ENCODE measurements at places on chromosomes 1 and 21.

- no peak for DNase-seq
These were observed 87.2 kb upstream of the CNIH3 start for GRCh38 chr1:224528900-224529299.

DNA sequence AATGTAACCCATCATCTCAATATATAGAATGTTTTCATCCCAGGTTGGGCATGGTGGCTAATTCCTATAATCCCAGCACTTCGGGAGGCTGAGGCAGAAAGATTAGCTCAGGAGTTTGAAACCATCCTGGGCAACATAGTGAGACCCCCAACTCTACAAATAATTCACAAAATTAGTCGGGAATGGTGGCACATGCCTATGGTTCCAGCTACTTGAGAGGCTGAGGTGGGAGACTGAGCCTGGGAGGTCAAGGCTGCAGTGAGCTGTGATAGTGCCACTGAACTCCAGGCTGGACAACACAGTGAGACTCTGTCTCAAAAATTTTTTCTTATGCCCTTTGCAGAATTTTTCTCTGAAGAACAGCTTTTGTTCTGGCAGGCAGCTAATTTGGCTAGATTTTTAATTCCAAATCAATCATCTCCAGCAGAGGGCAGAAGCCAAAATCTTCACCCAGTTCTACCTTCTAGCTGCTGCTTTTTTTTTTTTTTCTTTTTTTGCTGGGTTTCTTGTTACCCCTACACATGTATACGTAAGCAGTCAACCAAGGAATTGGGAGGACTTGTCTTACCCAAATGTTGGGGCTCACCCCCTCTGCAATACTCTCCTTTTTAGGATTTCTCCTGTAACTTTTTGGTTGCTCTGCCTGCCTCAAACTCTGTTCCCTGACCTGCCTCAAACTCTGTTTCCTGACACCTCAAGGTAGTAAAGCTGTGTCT, 2.7 kb upstream of the RAD54L start:
- DNase-seq: no peak

- DNase-seq: no peak
These were observed 117.8 kb downstream of the SETD4 start for GRCh38 chr21:35942211-35943144.

DNA sequence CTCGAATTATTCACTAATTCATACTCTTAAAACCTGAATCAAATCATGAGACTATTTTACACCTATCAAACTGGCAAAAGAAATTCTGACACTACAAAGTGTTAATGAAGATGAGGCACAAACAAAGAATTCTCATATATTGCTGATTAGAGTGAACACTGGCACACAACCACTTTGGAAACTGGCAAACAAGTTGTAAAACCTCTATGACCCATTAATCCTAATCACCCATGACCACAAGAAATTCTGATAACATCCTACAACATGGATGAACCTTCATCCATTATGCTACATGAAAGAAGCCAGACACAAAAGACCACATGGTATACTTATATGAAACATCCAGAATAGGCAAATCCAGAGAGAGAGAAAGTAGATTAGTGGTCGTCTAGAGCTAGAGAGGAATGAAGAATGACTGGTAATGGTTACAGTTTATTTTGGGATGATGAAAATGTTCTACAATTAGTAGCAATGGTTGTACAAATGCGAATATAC, 8.5 kb downstream of the GPBP1L1 start:
- no peak for DNase-seq

DNA sequence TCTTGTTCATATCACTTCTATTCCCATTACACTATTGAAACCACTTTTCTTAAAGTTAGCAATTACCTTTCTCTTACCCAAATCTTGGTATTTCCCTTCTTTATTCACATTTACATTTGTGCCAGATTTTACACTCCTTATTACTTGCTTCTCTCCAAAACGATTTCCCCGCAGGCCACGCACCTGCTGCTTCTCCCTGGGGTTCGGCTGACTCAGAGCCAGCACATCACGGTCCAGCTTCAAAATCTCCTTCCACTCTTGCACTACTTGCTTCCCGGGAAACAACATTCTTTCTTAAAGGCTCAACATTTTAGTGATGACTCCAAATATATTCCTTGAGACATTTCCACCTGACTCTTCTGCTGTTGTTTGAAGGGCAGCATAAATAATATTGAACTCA, 20.7 kb downstream of the LHX9 start:
- no peak for DNase-seq

GRCh38 chr1:32753532-32754316, 51.2 kb upstream of the SYNC start:
- peak; percentile 55 for DNase-seq

- DNase-seq: no peak
These were observed 39.4 kb downstream of the PIK3C2B start for GRCh38 chr1:204455063-204455830.

- no peak for DNase-seq
These were observed 222.0 kb downstream of the KAZN start for GRCh38 chr1:14820295-14821085.

DNA sequence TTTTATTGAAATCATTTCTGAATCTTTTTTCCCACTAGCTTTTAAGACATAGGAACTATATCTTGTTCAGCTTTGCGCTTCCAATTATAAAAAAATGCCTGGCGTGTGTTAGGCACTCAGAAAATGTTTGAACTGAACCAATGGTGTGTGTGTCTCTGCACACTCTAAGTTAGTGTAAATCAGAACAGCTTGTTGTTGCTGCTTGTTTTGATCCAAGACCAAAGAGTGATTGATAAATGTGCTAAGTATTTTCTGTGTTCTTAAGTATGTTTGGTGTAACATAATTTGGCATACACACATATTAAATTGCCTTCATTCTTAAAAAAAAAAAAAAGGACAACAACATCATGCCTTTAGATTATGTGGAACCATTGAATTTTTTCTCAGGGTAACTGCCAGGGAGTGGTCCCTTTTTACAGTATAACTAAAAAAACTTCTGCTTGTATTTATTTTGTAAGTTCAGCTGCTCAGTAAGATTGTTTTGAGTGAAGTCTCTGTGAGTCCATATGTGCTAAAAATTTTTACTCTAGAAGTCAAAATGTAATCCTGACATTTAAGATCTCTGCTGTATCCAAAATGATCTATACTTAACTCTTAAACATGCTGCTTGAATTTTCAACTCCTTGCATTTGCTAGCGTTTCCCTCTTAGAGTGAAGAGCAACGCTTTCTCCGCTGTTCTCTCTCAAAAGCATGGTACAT, 8.7 kb downstream of the CD55 start:
- DNase-seq: no peak

- no peak for DNase-seq
These were observed 18.8 kb upstream of the LHX4 start for GRCh38 chr1:180211156-180211859.

DNA sequence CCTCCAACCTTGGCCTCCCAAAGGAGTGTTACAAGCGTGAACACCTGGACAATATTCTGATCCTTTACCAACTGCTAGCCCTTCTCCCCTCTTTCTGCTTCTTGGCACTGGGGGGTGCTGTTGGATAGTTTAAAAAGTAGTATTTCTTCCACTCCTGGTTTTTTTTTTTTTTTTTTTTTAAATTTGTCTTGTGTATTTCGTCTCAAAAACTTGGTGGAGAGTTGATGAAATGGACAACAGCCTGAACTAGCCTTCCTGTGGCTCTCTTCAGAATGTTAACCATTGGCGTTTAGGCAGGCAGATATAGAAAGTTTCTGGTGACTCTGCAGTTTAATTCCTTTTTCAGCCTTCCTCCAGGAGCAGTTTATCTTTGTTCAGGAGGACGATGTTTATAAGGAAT, 69.7 kb upstream of the USP24 start:
- no peak for DNase-seq

- no peak for DNase-seq
These were observed 71.0 kb upstream of the ZP4 start for GRCh38 chr1:237961754-237962153.

- no peak for DNase-seq
These were observed 8.0 kb downstream of the RRP1B start for GRCh38 chr21:43667191-43667904.

DNA sequence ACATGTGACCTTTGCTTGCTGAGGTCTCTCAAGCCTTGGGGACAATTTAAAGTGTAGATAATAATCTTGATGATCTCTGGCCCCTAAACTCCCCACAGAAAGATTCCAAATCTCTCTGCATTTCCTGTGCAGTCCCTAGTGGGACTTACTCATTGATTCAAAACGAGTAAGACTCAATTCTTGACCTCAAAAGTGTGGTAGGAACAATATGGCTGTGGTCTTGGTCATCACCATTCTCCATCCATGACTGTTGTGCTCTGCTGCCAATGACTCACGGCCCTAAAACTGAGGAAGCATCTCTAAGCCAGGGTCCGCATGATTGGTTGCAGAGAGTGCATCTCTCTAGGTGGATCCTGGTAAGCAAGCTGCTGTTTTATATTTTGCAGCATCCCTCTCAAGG, 268.0 kb downstream of the PTGER3 start:
- DNase-seq: no peak

DNA sequence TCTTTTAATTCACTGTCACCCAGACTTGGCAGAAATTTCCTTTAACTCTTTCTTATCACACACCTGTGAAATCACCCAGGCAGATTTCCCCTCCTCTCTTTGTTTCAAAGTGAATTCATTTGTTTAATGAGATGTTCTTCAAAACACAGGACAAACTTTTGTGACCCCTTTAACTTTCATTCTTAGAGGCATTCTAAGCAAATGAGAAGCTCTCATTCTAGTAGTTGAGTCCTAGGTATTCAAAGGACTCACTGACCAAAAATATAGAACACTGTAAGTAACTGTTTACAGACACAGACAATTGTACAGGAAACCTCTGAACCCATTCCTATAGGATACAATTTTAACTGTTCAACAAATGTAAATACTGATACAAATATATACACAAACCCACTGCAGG, 16.9 kb downstream of the LRRC8C start:
- no peak for DNase-seq

GRCh38 chr1:45327644-45328515, 1.2 kb downstream of the HPDL start:
- no peak for DNase-seq

- DNase-seq: no peak
These were observed 133.4 kb downstream of the COP1 start for GRCh38 chr1:176073524-176074157.

DNA sequence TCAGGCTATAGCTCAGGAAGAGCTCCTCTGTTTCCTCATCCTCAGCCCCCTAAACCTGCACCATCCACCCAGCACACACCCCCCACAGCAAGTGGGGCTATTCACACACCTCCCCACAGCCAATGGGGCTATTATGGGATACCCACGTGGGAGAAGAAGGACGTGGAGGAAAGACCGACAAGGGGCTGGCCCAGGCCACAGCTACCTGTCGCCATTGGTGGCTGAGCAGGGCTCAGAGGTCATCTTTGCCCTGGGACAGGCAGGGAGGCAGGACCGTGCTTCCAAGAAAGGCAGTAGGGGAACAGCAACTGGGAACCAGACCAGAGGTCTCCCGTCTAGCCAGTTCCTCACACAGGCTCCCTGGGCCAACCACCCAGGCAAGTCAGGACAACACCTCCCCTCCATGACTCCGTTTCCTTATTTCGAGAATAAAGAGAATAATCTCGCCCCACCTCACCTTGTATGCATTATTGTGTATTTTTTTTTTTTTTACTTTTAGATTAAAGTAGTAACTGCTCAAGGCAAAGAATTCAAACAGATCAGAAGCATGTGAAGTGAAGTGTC, 92.3 kb upstream of the TARDBP start:
- no peak for DNase-seq

DNA sequence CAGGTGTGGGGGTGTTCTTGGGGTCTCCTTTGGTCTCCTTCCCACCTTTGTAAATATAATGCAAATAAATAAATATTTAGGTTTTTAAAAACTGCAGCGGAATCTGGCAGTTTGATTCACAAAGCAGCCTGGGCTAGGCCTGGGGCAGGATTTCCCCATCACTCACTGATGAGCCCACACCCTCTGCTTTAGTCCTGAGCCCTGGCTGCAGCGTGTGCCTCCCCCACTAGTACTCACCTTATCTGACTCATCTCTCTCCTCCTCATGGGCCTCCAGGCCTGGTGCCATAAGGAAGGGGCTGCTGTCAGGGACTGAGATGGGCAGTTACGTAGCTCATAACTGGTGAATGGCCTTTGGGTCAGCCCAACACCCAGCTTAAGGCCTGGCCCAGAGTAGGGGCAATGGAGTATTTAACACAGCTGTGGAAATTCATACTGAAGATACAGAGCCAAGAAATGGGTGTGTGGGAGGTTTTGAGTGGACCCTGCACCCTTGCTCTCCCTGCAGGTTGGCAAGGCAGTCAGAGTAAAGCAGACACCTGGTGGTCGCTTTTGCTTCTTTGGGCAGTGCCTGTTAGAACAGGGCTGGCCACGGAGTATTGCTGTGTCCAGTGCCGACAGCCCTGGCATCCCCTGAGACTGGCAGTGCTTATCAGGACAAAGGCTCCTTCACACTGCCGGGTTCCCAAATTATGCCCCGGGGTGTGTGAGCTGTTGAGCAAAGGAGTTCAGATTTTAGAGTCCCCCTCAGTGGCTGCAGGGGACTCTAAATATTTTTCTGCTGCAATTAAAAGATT, 39.7 kb downstream of the AZIN2 start:
- no peak for DNase-seq

DNA sequence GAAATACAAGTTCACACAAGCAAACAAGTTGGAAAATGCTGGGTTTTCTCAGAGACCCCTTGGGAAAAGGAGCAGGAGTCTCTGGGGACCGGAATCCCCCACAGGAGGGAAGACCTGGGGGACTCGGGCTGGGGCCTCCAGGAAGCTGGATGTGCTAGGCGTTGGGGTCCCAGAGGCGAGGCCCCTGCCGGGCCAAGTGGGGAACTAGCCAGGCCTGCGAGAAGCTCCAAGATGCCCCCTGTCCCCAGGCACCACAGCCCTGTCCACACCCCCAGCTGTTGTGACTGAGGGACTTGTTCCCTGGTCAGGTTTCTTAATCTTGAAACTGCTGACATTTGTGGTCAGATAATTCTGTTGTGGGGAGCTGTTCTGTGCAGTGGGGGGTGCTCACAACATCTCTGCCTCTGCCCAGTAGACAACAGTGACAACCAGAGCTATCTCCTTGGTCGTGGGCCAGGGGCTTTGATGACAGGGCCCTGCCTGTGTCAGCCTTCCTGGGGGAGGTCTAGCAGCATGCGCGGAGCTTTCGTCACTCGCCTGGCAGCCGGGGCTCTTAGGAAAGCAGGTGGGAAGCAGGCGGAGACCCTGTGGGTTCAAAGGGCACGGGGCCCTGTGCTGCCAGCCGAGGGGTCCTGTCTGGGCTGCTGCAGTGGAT, 126.4 kb upstream of the ARHGEF16 start:
- no peak for DNase-seq

- DNase-seq: no peak
These were observed 5.1 kb downstream of the LMNA start for GRCh38 chr1:156119503-156120209.

DNA sequence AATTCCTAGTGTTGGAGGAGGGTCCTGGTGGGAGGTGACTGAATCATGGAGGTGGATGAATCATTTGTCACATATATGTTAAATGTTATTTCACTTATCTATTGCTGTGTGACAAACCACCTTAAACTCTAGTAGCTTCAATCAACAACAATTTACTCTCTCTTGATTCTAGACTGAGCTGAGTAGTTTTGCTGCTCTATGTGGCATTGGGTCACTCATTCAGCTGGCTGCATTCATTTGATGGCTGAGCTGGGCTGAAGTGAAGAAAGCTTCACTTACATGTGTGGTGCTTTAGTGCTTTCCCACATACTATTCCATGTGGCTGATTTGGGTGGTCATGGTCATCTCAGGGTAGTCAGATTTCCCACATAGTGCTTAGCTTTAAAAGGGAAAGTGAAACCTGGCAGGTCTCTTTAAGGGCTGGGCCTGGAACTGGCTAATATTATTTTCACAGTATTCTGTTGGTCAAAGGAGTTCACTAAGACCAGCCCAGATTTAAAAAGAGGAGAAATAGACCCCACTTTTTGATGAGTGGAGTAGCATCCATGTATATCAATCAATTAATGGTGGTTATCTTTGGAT, 10.5 kb downstream of the DNAH14 start:
- no peak for DNase-seq

GRCh38 chr1:41626146-41626545, 141.7 kb upstream of the EDN2 start:
- DNase-seq: no peak
